ENCODE measurements at places on chromosomes 3 and 15.

DNA sequence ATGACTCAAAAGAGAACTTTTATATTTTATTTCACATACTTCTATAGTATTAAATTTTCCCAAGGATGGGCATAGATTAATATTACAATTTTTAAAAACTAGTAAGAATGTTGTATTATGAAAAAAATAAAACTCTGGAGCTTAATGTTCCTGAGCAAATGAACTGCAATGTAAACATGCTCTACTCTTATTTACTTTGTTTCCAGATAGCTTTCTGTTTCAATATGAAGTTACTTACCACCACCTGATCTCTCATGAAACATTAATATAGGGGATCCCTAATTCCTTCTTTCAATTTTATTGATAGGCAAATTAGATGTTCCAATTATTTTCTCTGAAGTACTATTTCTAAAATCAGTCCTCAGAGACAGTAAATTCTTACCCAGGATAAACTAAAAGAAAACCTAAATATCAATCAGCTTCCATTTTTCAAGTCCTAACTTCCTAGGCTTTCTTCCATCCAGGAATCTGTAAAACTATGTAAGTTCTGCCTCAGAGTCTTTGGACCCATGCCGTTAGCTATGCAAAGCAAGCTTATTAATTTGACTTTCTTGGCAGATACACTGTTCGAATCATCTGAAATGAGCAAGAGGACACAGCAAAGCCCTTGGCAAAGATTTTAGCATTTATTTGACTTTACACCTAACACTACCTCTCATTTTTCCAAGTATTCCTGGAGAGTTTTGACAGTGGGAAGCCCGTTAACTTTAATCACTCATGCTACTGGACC lies 93.2 kb downstream of the PLCH1 start:
- no peak for DNase-seq

- DNase-seq = no peak
Measured at GRCh38 chr15:28885128-28885629, 595 bp upstream of the APBA2 start.

DNA sequence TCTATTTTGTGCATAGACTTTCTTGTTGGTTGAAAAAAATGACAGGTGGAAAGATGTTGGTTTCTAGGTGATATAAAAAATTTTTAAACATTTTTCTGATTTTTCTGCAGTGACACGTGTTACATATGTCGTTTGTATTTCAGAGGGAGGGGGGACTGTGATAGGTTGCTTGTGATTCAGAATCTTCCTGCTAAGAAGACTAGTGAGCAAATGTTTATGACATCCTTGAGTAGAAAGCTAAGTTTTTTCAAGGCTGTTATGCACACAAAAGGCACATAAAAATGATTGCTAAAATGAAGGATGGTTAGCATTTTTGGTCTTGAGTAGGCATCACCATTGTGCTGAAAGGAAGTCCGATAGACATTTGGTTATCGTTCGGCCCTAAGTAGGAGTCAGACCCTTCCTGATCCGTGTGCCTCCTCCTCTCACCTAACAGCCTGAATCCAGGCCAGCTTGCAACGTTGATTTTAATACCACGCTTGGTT lies 1.5 kb downstream of the ZNF639 start:
- no peak for DNase-seq

DNA sequence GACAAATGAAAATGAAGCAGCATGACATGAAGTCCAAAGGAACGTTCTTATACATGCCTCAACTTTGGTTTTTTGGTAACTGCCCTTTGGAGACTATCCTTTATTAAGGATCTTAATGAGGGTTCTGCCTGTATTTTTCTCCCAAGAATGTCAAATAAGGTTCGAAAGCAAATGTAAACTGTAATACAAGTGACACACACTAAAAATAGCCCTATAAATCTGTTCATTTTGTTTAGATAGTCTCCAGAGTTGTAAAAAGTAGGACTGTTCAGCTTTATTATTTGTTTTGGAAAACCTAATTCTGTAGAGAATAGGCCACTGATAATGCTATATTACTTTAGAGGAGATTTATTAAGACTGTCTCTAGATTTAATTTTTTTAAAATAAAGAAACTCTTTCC lies 80.5 kb upstream of the CDIN1 start:
- DNase-seq = no peak

- DNase-seq = no peak
Measured at GRCh38 chr3:14389716-14390115, 12.7 kb upstream of the SLC6A6 start.

GRCh38 chr15:78065284-78065872 lies 12.1 kb downstream of the TBC1D2B start:
- DNase-seq = peak; percentile 88

DNA sequence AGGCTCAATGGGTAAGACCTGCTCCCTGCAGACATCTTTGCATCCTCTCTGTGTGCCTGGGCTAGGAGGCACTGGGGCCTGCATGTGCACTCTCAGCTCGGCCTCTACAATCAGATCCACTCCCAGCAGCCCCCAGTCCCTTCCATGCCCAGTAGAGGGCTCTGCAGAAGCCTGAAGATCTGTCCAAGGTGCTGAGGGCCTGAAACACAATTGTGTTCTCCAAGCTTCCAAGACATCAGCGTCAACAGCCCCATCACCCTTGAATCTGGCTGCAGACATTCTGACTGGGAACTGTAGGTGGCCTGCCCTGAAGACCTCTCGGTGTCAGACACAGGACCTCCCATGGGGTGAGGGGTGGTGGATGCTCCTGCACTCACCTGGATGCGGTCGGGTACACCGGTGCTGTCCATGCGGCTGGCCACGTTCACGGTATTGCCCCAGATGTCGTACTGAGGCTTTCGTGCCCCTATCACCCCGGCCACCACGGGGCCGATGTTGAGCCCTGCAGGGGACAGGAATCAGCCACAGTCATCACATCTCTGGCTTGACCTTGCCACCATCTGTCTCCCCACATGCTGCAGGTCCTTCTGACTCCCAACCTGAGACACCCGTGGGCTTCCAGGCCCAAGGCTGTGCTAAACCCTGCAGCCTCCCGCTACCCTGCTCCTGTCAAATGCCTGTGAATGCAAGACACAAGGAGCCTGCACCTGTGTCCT lies 84.7 kb downstream of the SEC22A start:
- no peak for DNase-seq

GRCh38 chr3:190433626-190434025 lies 16.1 kb downstream of the TMEM207 start:
- DNase-seq = no peak

DNA sequence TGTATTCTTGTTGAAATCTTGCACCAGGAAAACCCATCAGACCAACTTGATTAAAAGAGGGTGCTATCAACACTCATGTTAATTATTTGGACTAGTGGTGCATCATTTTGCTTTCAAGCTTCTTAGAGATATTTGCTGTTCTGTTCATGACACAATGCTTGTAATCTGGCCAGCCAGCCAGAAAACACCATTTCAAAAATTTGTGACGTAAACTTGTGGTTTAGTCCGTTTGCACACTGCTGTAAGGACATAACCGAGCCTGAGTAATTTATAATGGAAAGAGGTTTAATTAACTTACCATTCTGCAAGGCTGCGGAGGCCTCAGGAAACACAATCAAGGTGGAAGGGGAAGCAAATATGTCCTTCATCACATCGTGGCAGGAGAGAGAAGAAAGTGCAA lies 374.3 kb upstream of the TGFBR2 start:
- DNase-seq = no peak

GRCh38 chr15:99980752-99981151 lies 247.5 kb upstream of the LYSMD4 start:
- no peak for DNase-seq

DNA sequence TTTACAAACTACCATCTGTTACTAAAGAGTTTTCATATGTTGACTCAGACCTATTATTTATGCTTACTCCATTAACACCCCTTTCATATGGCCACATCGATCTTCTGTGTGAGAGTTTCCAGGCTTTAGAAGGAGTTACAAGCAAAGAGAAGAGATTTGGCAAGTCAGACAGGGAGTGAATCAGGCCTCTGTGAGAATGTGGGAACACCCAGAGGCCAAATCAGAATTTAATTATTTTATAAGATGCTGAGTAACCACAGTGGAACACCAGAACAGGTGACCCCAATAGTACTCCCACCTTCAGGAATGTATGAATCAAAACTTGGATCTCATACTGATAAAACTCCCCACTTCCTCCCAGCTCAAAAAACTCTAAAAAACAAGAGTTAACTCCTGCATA lies 42.0 kb downstream of the IFT57 start:
- no peak for DNase-seq

- DNase-seq = no peak
Measured at GRCh38 chr15:67746022-67746421, 79.3 kb upstream of the SKOR1 start.

GRCh38 chr15:31157644-31158069 lies 56.1 kb upstream of the TRPM1 start:
- DNase-seq = no peak

DNA sequence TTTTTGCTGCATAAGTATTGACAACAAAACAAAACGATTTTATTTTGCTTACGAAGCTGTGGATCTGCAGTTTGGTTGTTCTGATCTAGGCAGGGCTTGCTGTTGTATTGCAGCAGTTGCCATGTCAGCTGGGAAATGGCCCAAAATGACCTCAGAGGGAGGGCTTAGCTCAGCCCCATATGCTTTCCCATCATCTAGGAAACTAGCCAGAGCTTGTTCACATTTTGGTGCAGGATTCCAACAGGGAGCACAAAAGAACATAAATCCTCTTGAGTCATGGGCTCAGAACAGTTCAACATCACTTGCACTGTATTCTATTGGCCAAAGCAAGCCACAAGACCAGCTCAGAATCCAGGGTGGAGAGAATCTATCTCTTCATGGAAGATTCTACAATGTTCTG lies 42.2 kb upstream of the ROBO2 start:
- no peak for DNase-seq

- DNase-seq = no peak
Measured at GRCh38 chr15:32893421-32893820, 175.6 kb downstream of the GREM1 start.

- no peak for DNase-seq
Measured at GRCh38 chr3:45064512-45065372, 38.6 kb downstream of the CLEC3B start.
